T follicular helper cell (primary cell): ENCODE measurements at places on chromosomes 1 and 21.
A peak's percentile ranks its signal among the peaks of the same experiment; 100 is the strongest.

DNA sequence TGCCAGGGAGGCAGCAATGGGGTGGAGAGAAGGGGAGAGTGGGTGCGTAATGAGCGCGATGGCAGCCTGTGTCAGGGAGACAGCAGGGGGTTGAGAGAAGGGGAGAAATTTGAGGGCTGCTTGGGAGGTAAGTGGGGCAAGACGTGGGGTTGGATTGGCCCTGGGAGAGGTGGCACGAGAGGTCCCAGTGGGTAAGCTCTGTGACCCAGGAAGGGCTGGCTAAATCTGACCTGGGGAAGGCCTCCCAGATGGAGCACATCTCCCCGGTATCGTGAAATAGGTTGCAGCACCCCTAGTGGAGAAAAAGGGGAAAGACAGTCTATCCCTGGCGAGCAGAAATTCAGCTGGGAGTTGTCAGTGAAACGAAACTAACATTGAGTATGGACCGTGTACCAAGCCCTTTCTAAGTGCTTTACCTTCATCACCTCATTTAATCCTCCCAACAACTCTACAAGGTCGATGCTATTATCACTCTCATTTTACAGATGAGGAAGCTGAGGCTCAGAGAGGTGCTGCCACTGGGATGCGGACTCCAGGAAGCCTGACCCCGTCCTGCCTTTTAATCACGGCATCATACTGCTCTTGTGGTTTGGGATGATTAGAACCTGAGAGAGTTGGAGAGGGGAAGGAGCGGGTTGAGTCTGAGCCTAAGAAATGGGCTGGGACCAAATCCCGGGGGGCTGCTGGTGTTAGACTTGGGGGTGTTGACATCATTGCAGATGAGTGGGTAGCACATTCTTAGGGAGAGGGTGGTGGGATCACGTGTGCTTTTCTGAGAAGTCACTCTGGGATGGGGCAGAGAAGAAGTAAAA lies 56.6 kb upstream of the RPL11 start:
- DNase-seq, result peak; percentile 48

- no peak for DNase-seq
Measured at GRCh38 chr1:39214021-39214713, 9.7 kb downstream of the MACF1 start.

GRCh38 chr1:166695115-166695514 lies 144.2 kb upstream of the POGK start:
- no peak for DNase-seq

- no peak for DNase-seq
Measured at GRCh38 chr1:21139601-21140000, 37.1 kb downstream of the EIF4G3 start.

GRCh38 chr1:221437926-221438325 lies 304.0 kb downstream of the DUSP10 start:
- no peak for DNase-seq

DNA sequence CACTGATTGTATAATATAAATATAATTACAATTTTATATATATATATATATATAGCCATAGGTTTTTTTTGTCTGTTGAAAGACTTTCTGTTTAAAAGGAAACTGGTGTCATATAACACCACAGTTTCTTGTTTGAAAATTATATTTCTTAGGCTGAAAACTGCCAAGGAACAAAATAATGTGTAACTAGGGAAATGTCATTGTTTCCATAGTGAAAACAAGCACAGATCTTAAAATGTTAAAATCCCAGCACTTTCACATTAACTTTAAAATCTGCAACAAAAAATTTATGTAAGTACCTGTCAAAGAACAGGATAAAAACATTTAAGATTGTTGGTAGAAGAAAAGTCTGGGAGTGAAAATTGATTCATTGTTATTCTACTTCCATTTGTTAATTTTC lies 104.2 kb downstream of the ATP6V1G3 start:
- DNase-seq, result no peak

- no peak for DNase-seq
Measured at GRCh38 chr1:220970311-220970710, 91.1 kb downstream of the HLX start.

GRCh38 chr1:8267307-8267706 lies 50.6 kb upstream of the SLC45A1 start:
- DNase-seq, result no peak

- DNase-seq, result peak; percentile 4
Measured at GRCh38 chr21:45154511-45155508, 80.4 kb downstream of the ADARB1 start.

DNA sequence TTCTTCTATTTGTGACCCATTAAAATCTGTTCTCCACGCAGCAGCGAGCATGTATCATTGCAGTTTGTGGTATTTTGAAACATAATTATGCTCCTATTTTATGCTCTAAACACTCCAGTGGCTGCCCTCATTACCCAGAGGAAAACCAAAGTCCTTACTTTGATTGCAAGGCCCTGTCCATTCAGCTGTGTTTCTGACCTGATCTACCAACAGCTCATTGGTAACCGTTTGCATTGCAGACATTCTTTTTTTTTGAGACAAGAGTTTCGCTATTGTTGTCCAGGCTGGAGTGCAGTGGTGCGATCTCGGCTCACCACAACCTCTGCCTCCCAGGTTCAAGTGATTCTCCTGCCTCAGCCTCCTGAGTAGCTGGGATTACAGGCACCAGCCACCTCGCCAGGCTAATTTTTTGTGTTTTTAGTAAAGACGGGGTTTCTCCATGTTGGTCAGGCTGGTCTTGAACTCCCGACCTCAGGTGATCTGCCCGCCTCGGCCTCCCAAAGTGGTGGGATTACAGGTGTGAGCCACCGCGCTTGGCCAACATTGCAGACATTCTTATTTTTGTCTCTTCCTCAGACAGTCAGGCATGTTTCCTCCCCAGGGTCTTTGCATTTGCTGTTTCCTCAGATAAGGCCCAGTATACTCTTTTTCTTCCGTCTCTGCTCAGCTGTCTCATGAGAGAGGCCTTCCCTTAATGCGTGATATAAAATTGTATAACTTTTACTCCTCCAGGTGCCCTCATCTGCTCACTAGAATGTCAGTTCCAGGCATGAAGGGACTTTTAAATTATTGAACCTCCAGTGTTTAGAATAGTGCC lies 32.5 kb downstream of the THRAP3 start:
- DNase-seq, result no peak

GRCh38 chr1:9362488-9362887 lies 69.8 kb downstream of the SPSB1 start:
- DNase-seq, result no peak
